ENCODE measurements at places on chromosomes 12 and 14.

DNA sequence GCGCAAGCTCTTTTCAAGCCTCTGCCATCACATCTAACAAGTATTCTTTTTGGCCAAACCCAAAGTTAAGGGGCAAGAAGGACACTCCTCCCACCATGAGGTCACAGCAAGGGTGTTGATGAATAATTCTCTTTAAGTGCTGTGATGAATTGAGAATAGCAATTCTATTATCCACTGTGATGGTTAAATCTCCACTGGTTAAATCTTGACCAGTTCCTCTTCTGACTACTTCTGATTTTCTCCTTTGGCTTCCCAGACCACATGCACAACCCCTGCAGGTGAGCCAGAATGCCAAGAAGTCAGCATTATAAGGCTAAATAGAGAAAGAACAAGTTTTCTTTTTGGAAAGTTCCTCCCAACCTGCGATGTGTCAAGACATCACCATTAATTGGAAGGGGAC, 90.6 kb upstream of the BCL2L14 start:
- no peak for DNase-seq

DNA sequence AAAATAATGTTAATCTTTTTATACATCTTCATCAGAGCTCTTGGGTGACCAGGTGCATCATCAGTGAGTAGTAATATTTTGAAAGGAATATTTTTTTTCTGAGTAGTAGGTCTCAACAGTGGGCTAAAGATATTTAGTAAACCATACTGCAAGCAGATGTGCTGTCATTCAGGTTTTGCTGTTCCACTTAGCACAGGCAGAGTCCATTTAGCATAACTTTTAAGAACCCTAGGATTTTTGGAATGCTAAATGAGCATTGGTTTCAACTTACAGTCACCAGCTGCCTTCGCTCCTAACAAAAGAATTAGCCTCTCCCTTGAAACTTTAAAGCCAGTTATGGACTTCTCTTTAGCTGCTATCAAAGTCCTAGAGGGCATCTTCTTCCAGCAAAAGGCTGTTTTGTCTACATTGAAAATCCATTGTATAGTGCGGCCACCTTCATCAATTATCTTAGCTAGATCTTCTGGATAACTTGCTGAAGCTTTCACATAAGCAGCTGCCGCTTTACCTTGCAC, 24.6 kb downstream of the RIMKLB start:
- no peak for DNase-seq

DNA sequence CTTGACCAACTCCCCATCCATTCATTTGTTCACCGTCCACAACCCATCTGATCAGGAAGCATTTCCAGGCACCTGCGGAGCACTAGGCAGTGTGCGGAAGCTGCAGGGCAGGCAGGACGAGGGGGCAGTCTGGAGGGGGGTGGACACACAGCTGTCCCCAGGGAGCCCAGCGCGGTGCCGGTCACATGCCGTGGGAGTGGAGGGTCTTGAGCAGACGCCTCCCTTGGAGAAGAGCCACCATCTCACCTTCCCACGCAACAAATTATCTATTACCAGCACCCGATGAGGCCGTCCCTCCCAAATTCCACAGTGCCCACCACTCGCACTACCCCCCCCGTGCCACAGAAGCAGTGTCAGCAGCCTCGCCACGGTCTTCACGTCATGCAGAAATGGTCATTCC, 10.8 kb downstream of the DLK1 start:
- no peak for DNase-seq

- no peak for DNase-seq
These were observed 32.9 kb upstream of the IGF1 start for GRCh38 chr12:102513272-102513671.
